Spleen (tissue), 13 donors: ENCODE measurements at places on chromosomes 13 and 19.

DNA sequence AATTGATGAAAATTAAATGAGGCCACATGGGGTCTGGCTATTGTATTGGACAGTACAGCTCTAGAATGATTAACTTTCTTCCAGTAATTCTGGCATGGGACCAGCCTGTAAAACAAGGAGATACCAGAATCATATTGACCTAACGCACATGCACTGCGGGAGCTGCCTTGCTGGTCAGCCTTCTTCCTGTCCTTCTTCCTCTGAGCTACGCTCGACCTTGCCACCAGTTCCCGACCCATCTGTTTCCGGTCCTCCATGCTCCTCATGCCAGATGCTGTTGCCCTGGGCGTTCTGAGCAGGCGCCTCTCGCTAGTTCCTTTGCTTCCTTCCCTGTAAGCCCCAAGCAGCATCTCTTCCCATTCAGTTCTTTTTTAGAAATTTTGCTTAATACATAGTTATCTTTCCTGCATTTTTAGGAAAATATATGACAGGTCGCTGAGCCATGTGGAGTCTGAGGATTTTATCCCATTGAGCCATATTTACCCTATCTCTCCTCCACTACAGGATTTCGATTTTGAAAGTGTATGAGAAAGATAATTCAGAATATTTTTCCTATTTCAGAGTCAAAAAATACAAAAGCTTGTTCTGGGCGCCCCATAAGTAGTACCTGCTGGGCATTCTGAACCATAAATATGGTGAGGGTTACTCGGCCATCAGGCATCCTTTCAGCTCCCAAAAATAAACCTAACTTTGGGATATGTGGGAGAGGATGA lies 38.6 kb downstream of the TNFRSF19 start:
- peak; percentile 88 for DNase-seq

- peak; percentile 96 for DNase-seq
Observed at GRCh38 chr19:9791552-9792205, 23.1 kb upstream of the ZNF846 start.

DNA sequence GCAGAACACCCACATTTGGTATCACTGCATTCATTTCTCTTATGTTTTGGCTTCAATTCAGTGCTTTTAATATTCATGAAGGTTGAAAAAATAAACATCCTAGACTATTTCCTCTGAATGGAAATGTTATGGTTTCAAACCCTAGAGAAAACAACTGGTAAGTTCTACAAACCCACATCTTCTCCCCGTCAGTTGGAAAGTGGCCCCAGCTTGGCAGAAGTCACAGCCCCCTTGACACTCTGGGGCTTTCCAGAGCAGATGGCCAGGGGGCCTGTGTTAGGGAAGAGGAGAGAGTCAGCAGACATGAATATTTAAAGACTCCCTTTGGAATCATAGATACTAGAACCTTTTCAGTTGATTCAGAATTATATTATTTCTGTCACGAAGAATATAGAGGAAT lies 123.9 kb downstream of the SHISA2 start:
- no peak for DNase-seq

DNA sequence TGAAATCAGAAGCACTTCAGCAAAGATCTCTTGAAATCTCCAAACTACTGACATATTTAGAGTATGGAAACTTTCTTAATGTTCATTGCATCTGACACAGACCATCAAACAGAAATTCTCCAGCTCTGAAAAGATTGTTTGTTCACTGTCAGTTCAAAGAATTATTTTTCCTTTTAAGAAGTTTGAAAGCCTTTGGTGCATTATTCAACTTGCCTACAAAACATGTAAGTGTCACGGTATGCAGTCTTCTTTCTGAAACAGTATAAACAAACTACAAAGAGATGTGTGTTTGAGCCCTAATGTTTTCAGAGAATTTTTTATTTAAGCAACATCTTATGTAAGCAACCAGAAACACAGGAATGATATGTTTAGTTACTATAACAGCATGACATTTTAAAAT lies 125.4 kb downstream of the FGF14 start:
- DNase-seq: no peak

GRCh38 chr19:38323291-38323690 lies 3.6 kb downstream of the KCNK6 start:
- no peak for DNase-seq

DNA sequence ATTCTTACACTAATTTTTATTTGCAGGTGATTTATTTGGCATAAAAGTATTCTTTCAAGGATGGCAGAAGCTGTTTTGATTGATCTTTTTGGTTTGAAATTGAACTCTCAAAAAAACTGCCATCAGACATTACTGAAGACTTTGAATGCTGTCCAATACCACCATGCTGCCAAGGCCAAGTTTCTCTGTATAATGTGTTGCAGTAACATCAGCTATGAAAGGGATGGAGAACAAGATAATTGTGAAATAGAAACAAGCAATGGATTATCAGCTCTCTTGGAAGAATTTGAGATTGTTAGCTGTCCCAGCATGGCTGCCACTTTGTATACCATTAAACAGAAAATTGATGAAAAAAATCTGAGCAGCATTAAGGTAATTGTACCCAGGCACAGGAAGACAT lies 1.2 kb downstream of the LACC1 start:
- no peak for DNase-seq

DNA sequence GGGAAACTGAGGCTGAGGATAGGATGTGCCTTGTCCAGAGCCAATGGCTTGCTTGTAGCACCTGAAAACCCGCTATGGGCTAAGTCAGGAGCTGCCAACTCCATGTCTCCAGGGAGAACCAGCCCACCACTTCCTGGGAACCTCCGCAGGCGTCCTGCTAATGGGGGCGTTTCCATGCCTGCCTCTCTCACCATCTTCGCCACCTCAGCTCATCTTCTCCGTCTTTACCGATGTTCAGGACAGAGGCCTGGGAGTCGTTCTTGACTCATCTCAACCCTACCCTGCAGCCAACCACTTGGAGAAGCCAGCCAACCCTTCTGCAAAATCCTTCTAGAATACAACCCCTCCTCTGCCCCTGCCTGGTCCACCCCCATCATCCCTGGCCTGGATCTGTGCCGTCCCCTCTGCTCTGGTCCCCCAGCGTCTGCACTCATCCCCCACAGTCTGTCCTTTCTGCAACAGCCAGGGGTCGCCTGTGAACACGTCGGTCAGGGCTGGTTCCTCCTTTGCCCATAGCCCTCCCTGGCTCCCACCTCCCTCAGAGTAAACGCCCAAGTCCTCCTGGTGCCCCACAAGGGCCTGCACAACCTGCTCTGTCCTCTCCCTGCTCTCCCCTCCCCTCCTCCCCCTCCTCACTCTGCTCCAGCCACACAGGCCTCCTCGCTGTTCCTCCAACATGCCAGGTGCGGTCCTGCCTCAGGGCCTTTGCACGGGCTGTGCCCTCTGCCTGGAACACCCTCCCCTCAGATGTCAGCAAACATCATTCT lies 31.0 kb downstream of the PTPRS start:
- no peak for DNase-seq

DNA sequence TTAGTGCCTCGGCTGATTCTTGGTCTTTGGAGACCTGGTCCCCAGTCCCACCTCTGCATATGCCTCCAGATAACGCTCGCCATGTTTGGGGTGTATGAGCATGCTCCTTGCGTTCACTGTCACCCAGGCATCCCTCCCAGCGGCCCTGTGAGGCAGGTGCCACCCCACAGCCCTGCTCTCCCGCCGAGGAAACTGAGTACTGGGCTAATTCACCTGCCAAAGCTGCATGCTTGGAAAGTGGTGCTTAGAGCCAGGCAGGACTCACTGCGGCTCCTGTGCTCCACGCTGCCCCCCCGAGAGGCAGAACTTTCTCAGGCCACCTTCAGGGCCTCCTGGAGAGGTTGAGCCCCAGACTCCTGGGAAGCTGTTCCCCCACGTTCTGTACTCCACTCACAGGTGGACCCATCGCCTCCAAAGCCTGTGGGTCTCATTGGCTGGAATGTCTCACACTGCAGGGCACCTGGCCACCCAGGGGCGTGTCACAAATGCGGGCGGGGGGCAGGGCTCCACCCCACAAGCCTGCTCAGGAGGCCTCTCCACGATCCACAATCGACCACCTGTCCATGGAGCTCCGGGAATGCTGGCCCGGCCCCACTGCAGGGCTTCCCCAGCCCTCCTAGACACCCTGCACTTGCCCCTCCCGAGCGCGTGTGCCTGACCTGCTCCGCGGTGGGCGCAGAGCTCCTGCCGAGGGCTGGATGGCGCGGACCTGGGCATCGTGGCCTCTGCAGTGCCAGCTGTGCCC lies 64.6 kb downstream of the ATP11A start:
- DNase-seq: peak; percentile 68

GRCh38 chr19:35041548-35042055 lies at the start of gene HPN:
TSS of gene HPN (plus strand) at chr19:35041721. CDS start at chr19:35042507, 786 bp downstream.
- no peak for DNase-seq

DNA sequence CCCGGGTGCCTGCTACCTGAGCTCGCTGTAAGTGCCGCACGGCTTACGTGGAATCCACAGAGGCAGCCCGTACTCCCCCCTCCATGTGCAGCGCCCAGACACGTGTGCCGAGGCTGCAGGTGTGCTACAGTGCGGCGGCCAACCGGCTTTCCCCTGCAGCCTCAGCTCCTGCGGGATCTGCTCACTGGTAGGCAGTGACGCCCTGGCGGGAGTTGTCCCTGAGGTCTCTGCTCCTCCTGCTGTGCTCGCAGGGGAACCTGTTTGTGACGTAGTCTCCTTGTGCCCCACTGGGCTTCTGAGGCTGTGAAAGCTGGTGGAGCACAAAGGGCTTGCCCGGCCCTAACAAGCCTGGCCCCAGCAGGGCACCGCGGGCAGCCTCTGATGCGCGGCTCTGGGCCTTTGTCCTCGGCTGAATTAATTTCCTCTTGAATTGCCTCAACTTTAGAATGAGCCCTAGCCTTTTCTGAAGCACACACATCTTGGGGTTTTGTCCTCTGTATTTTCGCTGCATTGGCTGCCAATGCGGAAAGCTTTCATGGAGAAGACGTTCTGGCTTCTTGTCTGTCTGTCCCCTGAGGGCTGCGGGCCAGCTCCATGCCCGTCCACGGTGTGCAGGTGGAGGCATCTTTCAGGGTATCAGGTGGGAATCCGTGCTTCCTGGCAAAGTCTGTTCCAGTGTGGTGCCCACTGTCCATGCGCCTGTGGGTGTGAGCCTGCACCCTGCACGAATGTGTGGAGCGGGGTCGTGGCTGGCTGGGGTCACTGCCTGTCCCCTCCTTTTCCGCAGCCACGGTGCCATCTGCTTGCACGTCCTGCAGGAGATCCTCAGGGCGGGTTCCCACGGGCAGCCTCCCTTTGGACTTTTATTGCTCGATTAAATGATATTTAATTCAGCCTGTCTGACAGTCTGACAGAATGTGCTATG lies 77.3 kb upstream of the MCF2L start:
- peak; percentile 74 for DNase-seq

DNA sequence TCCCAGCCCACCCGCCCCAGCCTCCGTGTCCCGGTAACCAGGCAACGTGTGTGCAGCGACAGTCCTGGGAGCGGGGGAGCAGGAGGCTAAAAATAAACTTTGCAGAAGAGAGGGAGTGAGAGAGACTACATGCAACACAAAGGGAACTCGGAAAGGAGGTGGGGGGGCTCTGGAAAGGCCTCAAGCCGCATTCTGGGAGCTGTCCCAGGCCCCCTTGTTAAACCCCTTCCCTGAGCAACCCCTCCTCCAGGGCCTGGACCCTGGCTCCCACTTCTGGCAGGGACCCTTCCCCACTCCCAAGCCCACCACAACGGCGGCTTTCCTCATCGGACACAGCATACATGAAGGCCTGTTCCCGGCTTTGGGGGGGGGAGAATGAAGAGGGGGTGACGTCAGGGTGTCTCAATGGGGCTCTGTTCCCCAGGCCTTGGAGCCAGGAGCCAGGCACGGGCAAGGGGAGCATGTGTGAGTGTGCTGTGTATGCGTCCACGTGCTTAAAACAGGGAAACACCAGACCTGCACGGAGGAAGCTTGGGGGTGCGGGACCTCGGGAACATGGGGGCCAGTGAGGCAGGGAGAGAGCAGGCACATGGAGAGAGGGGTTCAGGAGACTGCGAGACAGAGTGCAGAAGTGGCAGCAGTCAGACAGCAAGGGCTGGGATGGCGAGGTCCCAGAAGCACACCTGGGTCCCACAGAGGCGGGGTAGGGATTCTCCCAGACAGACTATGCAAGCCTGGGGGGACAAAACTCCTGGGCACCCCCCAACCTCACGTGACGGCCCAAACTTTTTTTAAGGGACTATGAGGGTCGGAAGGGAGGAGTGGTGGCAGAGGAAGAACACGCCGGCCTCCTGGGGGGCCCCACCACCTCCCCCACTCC lies 2.3 kb downstream of the ERF start:
- DNase-seq: peak; percentile 81

GRCh38 chr19:29539131-29539530 lies 13.3 kb downstream of the VSTM2B start:
- DNase-seq: peak; percentile 45

- DNase-seq: no peak
Observed at GRCh38 chr19:23377276-23377675, 18.0 kb downstream of the ZNF91 start.

DNA sequence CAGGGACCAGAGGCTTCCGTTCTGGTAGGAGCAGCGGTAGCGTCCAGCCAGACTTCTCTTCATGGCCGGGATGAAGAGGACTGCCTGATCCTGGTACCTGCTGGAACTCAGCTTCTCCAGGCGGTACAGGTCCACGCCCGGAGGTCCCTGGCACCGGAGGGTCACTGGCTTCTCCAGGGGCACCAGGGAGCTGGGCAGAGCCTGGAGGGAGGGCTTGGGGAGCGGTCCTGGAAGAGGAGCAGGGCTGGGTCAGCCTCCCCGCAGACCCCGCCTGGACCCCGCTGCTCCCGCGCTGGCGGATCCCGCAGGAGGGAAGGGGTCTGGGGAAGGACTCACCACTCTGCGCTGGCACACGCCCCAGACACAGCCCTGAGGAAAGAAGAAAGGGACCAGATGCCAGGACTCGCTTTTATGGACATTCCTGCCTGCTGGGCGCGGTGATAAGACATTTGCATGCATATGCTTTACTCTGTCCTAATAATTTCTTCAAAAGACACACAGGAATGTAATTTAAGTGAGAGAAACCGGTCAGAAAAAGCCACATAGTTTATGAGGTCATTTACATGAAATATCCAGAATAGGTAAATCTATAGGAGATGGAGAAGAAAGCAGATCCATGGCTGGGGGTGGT lies 5.8 kb downstream of the GP6 start:
- no peak for DNase-seq

DNA sequence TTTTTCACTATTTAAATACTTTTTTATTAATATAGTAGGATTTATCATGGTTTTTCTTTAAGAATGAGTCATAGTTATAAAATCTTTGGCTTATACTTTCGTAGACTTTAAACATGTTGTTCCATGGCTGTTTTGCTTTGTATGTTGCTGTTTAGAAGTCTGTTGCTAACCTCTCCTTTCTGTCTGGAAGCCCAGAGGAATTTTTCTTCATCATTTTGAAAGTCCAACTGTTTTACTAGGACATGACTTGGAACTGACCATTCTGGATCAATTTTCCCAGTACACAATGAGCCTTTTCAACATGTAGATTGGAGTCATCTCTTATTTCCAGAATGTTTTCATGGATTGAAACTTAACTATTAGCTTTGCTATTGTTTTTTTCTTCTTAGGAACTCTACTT lies 7.9 kb downstream of the CAB39L start:
- DNase-seq: no peak

DNA sequence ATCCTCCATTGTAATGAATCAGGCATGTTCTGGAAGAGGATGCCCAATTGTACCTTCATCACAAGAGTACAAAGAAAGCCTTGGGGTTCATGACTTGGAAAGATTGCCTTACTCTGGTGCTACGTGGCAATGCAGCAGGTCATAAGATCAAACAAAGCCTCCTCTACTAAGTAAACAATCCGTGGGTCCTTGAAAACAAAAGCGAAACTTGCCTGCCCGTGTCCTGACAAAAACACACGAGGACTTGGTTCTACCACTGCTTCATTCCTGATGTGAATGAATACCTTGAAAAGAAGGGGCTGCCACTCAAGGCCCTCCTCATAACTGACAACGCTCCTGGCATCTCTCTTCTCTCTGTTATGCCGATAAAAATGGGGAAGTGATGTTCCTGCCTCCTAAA lies 18.9 kb downstream of the ZNF563 start:
- DNase-seq: no peak
